ENCODE measurements at places on chromosomes 13 and 19. TPM values are rescaled to one million over a fixed set of nuclear protein-coding genes. Genes with fewer than 3 reads are reported as not detected.

The NALCN gene
- 3.2 TPM for total RNA-seq

The ZSCAN5B gene
- 5.8 TPM for total RNA-seq

The KLHL1 gene
- total RNA-seq: 0.87 TPM

GRCh38 chr19:39146091-39146490, 20.5 kb downstream of the PAK4 start:
- no peak for DNase-seq

- DNase-seq: no peak
These were observed 183.4 kb downstream of the PTPRS start for GRCh38 chr19:5157186-5157585.

DNA sequence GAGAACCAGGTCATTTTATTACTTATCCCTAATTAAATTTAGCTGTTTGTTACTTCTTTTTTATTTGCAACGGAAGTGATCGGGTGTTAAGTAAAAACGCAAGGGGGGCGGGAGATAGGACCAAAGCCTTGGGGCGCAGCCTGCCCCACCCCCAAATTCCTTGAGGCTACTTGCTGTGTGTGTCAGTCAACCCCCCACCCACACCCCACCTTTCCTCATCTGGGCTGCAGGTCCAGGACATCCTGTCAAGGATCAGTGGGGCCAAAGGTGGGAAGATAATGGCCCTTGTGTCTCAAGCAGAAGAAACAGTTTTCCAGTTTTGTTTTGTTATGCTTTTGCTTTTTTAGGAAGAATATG, 1.2 kb upstream of the FOXO1 start:
- DNase-seq: no peak

- DNase-seq: peak; percentile 96
These were observed at the start of gene WASF3 for GRCh38 chr13:26557393-26558073. TSS of gene WASF3 (plus strand) at chr13:26557683. CDS start at chr13:26642271, 84,588 bp downstream.

Data from testis (tissue), 5 donors.